IMR-90 (cell line): ENCODE measurements at places on chromosomes 6 and 20. TPM values are rescaled to one million over a fixed set of nuclear protein-coding genes. Genes with fewer than 3 reads are reported as not detected.

The RALGAPA2 gene
- 1.1 and 1.3 TPM in 2 replicates for polyA plus RNA-seq

The TRAPPC3L gene
- 0.03 TPM in 1 of 2 replicates, not detected in the other for polyA plus RNA-seq

The FAM83C gene
- 0.02 and 0.03 TPM in 2 replicates for polyA plus RNA-seq

The GLP1R gene
- not detected in 2 replicates for polyA plus RNA-seq

The ETV7 gene
- 0.17 and 0.19 TPM in 2 replicates for polyA plus RNA-seq

The TNFRSF6B gene
- polyA plus RNA-seq: 11.0 and 12.0 TPM in 2 replicates

The FABP7 gene
- polyA plus RNA-seq: not detected in 2 replicates

The IRAK1BP1 gene
- polyA plus RNA-seq: 0.83 and 0.94 TPM in 2 replicates

The IL20RA gene
- polyA plus RNA-seq: 0.02 TPM in 1 of 2 replicates, not detected in the other

The RBPJL gene
- not detected in 2 replicates for polyA plus RNA-seq

The SPO11 gene
- polyA plus RNA-seq: not detected in 2 replicates

The DEFB132 gene
- not detected in 2 replicates for polyA plus RNA-seq

The HLA-DOA gene
- not detected in 2 replicates for polyA plus RNA-seq

The FAM184A gene
- polyA plus RNA-seq: 0.03 and 0.07 TPM in 2 replicates

The SSTR4 gene
- not detected in 2 replicates for polyA plus RNA-seq

The FRK gene
- polyA plus RNA-seq: under 0.01 and 0.02 TPM in 2 replicates

The ATP6V1G2 gene
- 4.8 and 6.5 TPM in 2 replicates for polyA plus RNA-seq

The TMEM244 gene
- polyA plus RNA-seq: 0.21 TPM in 1 of 2 replicates, not detected in the other

The MLN gene
- polyA plus RNA-seq: not detected in 2 replicates

The LHFPL5 gene
- polyA plus RNA-seq: not detected in 2 replicates

The CGA gene
- polyA plus RNA-seq: 0.15 and 0.17 TPM in 2 replicates

The CTSZ gene
- polyA plus RNA-seq: 82.8 and 88.5 TPM in 2 replicates

The PRDM13 gene
- polyA plus RNA-seq: not detected in 2 replicates

The ATAT1 gene
- polyA plus RNA-seq: 13.2 and 15.5 TPM in 2 replicates

The DNMT3B gene
- polyA plus RNA-seq: 1.9 TPM in 2 replicates

The E2F3 gene
- 7.5 and 8.2 TPM in 2 replicates for polyA plus RNA-seq

The ANGPT4 gene
- polyA plus RNA-seq: not detected in 2 replicates

The PXT1 gene
- polyA plus RNA-seq: not detected in 2 replicates

The SLC22A16 gene
- not detected in 2 replicates for polyA plus RNA-seq

The MYBL2 gene
- polyA plus RNA-seq: 12.4 and 13.2 TPM in 2 replicates

The FGD2 gene
- 0.07 TPM in 1 of 2 replicates, not detected in the other for polyA plus RNA-seq

The DACT2 gene
- not detected in 2 replicates for polyA plus RNA-seq

The KCNB1 gene
- 0.05 TPM in 1 of 2 replicates, not detected in the other for polyA plus RNA-seq

The HLA-F gene
- polyA plus RNA-seq: not detected in 2 replicates

The PDCD2 gene
- 45.2 and 48.8 TPM in 2 replicates for polyA plus RNA-seq

The DYNLT2 gene
- polyA plus RNA-seq: 0.32 and 0.44 TPM in 2 replicates

The SPTLC3 gene
- 0.44 and 0.56 TPM in 2 replicates for polyA plus RNA-seq

The GJE1 gene
- polyA plus RNA-seq: not detected in 2 replicates

The OXT gene
- polyA plus RNA-seq: not detected in 2 replicates

The SLC22A3 gene
- not detected in 2 replicates for polyA plus RNA-seq

The SLC22A2 gene
- not detected in 2 replicates for polyA plus RNA-seq
